ENCODE measurements at places on chromosomes 2 and 18. TPM values are rescaled to one million over a fixed set of nuclear protein-coding genes. Genes with fewer than 3 reads are reported as not detected.

DNA sequence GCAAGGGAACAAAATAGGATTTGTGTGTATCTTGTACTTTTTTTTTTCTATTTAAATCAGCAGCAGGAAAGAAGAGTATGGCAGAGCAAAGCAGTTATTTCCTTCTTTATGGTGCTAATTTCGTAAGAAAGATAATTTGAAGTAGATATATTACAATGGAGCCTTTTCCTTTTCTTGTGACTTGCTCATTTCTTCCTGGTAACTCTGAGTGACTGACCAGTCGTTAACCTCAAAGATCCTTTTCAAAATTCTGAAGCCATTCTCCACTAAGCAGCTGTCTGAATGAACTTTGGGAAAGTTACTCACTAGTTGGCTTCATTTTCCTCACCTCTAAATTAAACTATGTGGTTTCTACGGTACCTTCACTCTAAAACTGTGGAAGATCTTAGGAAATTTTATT, 24.6 kb downstream of the AFTPH start:
- no peak for DNase-seq

GRCh38 chr2:177029901-177030300, 182.7 kb upstream of the HNRNPA3 start:
- DNase-seq, result no peak

Gene MAP4K4
- total RNA-seq, result 60.1 TPM

GRCh38 chr2:161416708-161417437, 776 bp downstream of the TBR1 start:
- no peak for DNase-seq

Gene GCKR
- 1.8 TPM for total RNA-seq
